ENCODE measurements at places on chromosomes 6 and 20. TPM values are rescaled to one million over a fixed set of nuclear protein-coding genes. Genes with fewer than 3 reads are reported as not detected.

The SLC17A1 gene
- total RNA-seq: not detected

The SASH1 gene
- 208 TPM for total RNA-seq

The CCR6 gene
- total RNA-seq: not detected

The MUCL3 gene
- total RNA-seq: not detected

The IL20RA gene
- total RNA-seq: 0.27 TPM

The LTB gene
- not detected for total RNA-seq

The MAPK13 gene
- total RNA-seq: 33.2 TPM

The INSM1 gene
- not detected for total RNA-seq

GRCh38 chr20:17549131-17549530 is 18.0 kb upstream of the BFSP1 start:
- no peak for DNase-seq
- no peaks in the 10 kb centered on the region for H3K27me3 ChIP-seq
- H3K27ac ChIP-seq: no peak overlapping the region
- H3K36me3 ChIP-seq: no peaks in the 10 kb centered on the region
- no peaks in the 10 kb centered on the region for H3K4me1 ChIP-seq
- no peak overlapping the region for H3K4me3 ChIP-seq

DNA sequence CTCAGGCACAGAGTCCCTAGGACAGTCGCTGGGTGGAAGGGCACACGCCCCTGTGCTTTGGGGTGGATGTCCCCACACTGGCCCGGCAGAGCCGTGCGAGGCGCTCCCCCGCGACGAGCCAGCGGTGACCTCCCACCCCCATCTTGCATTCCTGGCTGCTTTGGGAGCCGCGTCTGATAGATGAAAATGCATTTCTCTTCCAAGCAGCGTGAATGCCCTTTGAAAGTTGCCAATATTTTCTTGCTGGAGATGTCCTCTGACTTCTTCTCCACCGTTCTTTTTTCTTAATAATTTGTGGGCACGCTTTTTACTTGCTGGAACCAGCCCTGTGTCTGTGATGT is 29.9 kb downstream of the COL20A1 start:
- H3K36me3 ChIP-seq: no peaks in the 10 kb centered on the region
- no peak overlapping the region for H3K4me3 ChIP-seq
- H3K4me1 ChIP-seq: no peaks in the 10 kb centered on the region
- no peak overlapping the region for H3K27ac ChIP-seq

GRCh38 chr6:125287718-125288117 is 14.0 kb downstream of the HDDC2 start:
- no peaks in the 10 kb centered on the region for H3K27me3 ChIP-seq
- H3K27ac ChIP-seq: no peak overlapping the region
- no peak overlapping the region for H3K4me3 ChIP-seq
- DNase-seq: no peak

DNA sequence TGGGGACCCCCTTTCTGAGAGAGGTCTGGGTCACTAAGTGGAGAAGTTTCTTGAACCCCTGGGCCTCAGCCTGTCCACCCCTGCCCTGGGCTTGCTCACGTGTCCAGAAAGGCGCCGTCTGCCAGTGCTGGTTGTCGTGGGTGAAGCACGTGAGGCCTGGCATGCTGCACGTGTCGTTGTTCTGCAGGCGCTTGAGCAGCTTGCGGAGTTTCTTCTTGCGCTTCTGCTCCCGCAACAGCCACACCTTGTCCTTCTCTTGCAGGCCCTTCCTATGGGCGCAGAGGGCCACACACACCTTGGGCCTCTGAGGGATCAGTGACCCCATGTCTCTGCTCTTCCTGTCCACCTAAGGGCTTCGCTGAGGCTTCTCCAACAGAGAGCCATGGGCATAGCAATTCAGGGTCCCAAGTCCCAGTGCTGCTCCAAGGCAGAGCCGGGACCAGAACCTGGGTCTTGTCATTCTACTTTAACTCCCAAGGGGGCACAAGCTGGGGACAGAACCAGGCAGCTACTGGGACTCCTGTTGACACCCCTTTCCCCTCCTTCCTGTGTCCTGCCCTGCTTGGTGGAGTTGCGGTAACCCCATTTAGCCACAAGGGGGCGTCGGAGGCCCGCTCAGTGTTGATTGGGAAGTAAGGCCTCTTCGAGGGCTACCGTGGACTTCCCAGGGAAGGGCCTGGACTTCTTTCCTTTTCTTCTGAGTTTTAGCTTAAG is 121.8 kb downstream of the SULF2 start:
- no peak overlapping the region for H3K4me3 ChIP-seq
- H3K27ac ChIP-seq: no peak overlapping the region
- H3K27me3 ChIP-seq: no peaks in the 10 kb centered on the region
- H3K36me3 ChIP-seq: peaks cover 6% of the 10 kb centered on the region
- DNase-seq: peak; percentile 80

GRCh38 chr6:4565301-4566250 is 210.6 kb upstream of the CDYL start:
- H3K4me1 ChIP-seq: peaks cover 4% of the 10 kb centered on the region
- H3K4me3 ChIP-seq: no peak overlapping the region
- no peak overlapping the region for H3K27ac ChIP-seq
- no peaks in the 10 kb centered on the region for H3K36me3 ChIP-seq
- no peaks in the 10 kb centered on the region for H3K27me3 ChIP-seq
- DNase-seq: no peak

DNA sequence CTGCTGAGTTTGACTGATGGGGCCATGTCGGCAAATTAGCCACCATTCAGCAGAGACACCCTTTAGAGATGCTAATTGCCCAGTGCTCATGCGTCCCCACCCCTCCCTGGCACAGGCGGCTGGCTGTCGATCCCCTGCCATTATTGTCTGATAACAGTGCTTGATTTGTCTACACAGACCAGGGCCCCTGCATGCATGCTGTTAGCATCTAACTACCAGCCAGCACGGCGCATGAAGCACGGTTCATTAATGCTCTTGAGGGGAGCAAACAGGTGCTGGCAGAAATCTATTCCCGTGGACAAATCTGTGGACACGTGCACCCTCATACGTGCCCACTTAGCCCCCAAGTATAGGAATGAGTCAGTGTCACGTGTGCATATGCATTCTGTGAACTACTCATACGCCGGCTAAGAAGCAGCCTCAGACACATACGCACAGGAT is 32.2 kb downstream of the KCNB1 start:
- H3K36me3 ChIP-seq: no peaks in the 10 kb centered on the region
- H3K27me3 ChIP-seq: no peaks in the 10 kb centered on the region
- H3K27ac ChIP-seq: no peak overlapping the region
- H3K4me1 ChIP-seq: no peaks in the 10 kb centered on the region
- DNase-seq: no peak

DNA sequence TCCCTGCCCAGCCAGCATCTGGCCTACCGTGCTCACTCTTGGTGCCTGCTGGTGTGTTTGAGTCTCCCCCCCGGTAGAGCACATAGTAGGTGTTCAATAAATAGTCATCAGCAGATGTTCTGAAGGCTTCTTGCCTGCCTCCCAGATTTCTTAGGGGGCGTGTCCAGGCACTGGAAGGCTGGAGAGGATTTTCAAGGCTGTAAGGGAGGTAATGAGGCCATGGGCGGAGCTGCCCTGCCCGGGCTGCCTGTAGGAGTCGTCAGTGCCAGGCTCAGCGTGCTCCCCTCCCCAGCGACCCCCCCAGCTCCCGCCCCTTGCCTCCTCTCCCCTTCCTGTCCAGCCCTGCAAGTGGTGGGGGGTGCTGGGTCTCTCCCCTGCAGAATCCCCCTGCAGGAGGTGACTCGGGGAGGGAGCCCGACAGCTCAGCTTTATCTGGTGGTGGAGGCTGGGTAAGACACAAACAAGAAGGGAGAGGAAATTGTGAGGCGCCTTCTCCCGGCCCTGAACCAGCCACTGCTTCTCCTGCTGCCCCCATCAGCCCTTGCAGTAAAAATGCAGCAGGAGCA is 55.9 kb downstream of the BCAS4 start:
- H3K4me3 ChIP-seq: no peak overlapping the region
- H3K27me3 ChIP-seq: no peaks in the 10 kb centered on the region
- DNase-seq: no peak
- no peak overlapping the region for H3K27ac ChIP-seq

DNA sequence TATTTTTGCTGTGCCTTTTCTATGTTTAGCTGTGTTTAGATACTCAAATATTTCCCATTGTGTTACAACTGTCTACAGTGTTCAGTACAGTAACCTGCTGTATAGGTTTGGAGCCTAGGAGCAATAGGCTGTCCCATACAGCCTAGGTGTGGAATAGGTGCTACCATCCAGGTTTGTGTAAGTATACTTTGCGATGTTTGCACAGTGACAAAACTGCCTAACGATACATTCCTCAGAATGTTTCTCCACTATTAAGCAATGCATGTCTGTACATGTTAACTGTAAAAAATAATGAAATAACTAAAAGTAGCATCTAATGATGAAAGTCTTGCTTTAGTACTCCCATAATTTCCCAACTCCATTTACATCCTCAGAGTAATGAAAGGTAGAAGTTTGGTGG is 46.0 kb downstream of the SERAC1 start:
- H3K27me3 ChIP-seq: no peaks in the 10 kb centered on the region
- H3K4me3 ChIP-seq: no peak overlapping the region
- DNase-seq: no peak
- no peak overlapping the region for H3K27ac ChIP-seq

DNA sequence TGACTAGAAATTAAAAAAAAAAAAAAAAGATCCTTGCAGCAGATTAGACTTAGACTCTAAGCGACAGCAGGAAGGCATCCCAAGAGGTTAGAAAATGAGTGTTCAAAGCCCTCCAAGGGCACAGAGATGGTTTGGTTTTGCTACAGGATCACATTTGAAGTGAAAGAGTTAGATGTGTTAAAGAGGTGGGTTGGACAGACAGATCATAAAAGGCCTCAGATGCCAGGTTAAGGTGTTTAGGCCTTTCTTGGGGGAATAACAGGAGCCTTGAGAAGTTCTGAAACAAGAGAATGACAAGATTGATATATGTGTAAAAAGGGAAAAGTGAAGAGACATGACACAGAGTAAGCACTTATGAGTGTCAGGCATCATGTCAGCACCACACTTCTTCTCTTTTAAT is 107.5 kb downstream of the FYN start:
- no peaks in the 10 kb centered on the region for H3K36me3 ChIP-seq
- peaks cover 10% of the 10 kb centered on the region for H3K4me1 ChIP-seq
- no peaks in the 10 kb centered on the region for H3K27me3 ChIP-seq
- no peak overlapping the region for H3K4me3 ChIP-seq

DNA sequence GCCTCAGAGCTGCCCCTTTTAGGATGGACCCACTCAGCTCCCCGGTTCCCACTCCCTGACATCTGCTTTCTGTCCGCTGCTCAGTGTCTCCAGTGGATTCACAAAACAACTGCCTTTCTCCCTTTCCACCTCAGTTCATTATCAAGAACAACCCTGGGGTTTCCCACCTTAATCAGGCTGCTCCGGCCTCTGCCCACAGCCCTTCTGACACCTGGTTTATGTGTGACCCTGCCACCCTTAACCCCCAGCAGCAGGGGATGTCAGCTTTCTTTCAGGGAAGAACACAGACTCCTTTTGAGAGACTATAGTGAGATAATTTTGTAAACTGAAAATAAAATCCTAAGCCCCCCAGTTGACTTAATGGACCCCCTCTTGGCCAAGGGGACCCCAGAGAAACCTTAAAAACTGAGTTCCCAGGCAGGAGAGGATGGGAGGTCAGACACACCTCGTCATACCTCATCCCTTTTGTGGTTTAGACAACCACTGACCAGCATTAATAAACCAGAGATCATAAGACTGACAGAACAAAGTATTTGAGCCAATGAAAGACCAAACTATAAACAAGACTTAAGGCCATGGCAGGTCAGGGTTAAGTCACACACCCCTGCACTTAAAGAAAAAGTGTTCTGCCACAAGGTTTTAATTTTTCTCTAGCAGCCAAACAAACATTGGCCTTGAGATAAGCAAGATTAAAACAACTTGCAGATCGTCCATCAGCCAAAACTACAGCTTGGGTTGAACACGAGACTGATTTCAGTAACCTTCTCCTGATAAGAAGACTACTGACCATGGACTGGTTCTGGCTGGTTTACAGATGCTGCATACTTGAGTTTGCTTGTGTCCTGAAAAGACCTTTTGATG is 42.4 kb upstream of the DDR1 start:
- peak overlapping the region; percentile 52 for H3K27ac ChIP-seq
- DNase-seq: no peak
- H3K4me3 ChIP-seq: no peak overlapping the region
- peaks cover 35% of the 10 kb centered on the region for H3K4me1 ChIP-seq
- H3K36me3 ChIP-seq: no peaks in the 10 kb centered on the region

- H3K36me3 ChIP-seq: no peaks in the 10 kb centered on the region
- no peak overlapping the region for H3K4me3 ChIP-seq
- H3K4me1 ChIP-seq: peaks cover 27% of the 10 kb centered on the region
Observed at GRCh38 chr20:959996-960615, 42.0 kb downstream of the RSPO4 start.
